HFFc6 (cell line): ENCODE measurements at places on chromosomes 5 and 9. TPM values are rescaled to one million over a fixed set of nuclear protein-coding genes. Genes with fewer than 3 reads are reported as not detected.

Gene TDRD7
- total RNA-seq, result 8.2 to 9.3 TPM (median 8.7 TPM) in 3 replicates

Gene SLC6A3
- not detected in 3 replicates for total RNA-seq

Gene FAXDC2
- 3.2 to 4.7 TPM (median 3.7 TPM) in 3 replicates for total RNA-seq

Gene CTXN3
- not detected in 2 replicates for total RNA-seq

Gene IRGM
- not detected in 3 replicates for total RNA-seq

Gene THBS4
- total RNA-seq, result 0.24 to 0.35 TPM in 2 of 3 replicates, not detected in the other

Gene SLC25A51
- 29.7 to 34.9 TPM (median 33.8 TPM) in 3 replicates for total RNA-seq

Gene FOXD4
- 0.18 and 0.40 TPM in 2 replicates for total RNA-seq

Gene C9orf50
- 0.14 TPM in 1 of 3 replicates, not detected in the others for total RNA-seq

Gene UNC13B
- 17.5 to 20.0 TPM (median 19.3 TPM) in 3 replicates for total RNA-seq
